Mesenchymal stem cell (in vitro differentiated cells and primary cell): ENCODE measurements at places on chromosomes 7 and 10.

DNA sequence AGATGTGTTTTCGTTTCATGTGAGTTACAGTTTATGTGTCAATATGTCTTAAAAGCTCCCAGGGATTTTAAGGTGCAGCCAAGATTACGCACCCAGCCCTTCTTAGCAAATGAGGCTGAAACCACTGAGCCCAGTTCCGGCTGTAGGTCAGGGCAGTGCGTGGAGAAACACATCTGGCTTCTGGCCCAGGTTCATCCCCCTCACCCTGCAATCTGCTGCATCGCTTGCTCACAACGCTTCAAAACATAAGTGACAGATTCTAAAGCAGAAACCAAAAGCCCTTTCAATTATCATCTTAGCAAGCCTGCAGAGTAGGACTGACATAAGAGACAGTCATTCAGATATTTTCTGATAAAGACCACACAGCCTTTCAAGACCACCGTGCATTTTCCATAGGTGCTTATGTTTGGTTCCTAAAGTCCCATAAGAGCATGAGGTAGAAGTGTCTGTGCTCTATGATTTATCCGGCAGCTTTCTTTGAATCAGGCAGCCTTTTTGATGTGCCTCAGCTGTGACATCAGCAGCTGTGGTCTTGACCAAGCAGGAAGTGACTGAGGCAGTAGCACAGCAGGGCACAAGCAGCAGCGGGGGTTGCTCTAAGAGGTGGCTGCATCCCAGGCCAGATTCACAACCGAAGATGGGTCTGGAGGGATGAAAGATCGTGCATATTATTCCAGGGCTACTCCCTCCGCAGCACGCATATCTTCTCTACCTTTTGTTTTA lies 72.1 kb upstream of the LYZL2 start:
- DNase-seq, result peak; percentile 62

DNA sequence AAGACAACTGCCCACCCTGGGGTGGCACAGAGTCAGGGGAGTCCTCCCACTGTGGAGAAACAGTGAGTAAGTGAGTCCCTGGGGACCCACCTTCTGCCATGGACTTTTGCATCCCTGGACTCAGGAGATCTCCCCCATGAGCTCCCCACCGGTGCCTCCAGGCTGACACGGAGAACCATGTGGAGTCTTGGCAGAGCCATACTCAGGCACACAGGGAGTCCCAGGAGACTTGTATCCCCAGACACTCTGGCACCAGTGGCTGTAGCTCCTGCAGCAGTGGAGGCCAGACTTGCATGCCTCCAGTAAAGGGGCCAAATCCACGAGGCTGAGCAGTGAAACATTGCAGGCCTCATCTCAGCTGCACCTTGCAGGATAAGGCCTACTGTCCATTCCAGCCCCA lies 791.4 kb downstream of the PCDH15 start:
- DNase-seq, result no peak

DNA sequence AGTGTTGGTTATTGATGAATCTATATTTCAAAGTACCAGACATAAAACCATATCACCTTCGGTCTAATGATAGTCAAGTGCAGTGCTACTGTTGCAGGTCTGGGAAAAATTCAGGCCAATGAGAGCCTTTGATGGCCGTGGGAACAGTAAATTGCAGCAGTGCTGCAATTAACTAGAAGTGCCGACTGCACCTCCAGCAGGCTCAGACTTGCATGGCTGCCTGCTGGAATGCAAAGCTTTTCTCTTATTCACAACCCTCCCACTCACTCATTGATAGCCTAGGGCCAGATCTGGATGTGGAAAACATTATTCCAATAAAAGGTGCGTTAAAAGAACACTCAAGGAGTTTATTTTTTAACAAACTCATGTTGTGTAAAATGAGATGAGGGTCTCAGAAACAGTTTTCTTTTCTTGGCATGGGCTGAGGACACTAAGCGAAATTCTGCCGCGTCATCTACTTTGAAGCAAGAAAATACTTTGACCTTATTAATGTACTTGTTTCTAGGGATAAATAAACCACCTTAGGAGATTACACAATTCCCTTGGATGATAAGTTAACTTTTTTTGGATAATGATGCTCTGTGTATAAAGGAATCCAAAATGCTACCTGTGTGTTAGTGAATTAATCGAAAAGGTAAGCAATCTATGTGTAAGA lies 17.1 kb downstream of the PLXDC2 start:
- DNase-seq, result no peak

GRCh38 chr7:108584211-108584610 lies 14.5 kb downstream of the DNAJB9 start:
- no peak for DNase-seq

DNA sequence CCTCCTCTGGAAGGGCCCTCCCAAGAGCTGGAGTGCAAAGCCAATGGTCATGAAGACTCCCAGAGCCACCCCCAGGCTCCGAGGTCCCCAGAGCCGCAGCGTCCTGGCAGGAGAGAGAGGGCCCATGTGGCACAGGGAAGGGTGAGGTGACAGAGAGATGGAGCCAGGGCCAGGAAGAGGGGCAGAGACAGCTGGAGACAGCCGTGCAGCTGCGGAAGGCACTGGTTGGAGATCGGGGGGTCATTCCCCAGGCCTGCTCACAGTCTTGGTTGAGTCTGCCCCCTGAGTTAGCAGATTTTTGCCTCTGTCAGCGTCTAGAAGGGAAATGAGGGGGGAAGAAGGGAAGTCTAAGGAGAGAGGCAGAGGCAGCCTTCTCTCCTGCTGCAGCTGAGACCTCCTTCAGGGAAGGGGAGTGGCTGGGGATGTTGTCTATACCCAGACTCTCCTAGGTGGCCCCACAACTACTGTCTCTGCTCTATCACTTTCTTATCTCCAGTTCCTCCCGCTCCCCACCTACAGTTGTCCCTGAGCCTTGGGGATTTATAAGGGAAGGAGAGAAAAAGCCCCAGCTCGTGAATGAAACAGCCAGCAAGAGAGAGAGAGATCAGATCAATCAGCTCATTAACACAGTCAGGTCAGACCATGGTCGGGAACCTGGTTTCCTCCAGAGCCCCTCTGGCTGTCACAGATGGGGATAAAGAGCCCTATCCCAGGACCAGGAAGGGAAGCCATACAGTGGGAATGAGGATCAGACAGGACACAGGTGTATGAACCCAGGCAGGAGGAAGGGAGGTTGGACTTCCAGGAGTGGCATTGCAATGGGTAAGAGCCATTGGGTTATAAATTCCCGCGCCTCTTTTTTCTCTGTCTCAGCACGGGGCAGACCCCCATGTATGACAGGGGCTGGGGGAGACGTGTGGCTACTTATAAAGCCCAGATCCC lies 1.2 kb downstream of the GAL3ST4 start:
- DNase-seq, result no peak

DNA sequence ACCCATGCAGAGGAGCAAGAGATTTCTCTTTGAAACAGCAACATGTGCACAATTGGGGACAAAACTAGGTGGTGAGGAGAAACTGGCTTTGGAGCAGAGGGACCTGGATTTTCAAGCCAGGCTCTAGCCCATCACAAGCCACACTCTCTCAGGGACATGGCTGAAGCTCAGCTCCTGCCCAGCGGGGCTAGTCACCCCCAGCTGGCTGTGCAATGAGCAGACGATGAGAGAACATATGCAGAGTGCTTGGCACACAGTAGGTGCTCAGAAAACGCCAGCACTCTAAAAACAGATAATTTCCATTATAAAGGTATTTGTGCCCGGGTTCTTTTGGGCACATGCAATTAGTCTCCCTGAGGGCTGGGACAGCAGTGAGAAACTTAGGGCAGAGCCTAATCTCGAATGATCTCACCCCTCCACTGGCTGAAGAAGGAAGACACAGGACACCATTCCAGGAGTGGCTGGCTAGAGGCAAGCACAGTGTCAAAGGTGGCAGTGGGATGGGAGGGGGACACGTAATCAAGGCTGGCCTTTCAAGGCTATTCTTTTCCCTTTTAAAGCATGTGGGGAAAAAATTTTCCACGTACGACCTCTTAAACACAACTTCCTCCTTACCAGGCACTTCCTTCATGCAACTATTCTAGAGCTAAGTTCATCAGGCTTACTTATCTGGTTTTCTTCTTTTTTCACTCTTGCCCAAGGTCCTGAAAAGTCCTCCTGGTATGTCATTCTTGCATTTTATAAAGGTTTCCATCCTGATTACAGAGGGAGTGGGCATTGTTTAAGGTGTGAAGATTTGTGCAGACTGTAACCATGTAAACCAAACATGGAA lies 15.1 kb downstream of the FAM53B start:
- peak; percentile 10 for DNase-seq

DNA sequence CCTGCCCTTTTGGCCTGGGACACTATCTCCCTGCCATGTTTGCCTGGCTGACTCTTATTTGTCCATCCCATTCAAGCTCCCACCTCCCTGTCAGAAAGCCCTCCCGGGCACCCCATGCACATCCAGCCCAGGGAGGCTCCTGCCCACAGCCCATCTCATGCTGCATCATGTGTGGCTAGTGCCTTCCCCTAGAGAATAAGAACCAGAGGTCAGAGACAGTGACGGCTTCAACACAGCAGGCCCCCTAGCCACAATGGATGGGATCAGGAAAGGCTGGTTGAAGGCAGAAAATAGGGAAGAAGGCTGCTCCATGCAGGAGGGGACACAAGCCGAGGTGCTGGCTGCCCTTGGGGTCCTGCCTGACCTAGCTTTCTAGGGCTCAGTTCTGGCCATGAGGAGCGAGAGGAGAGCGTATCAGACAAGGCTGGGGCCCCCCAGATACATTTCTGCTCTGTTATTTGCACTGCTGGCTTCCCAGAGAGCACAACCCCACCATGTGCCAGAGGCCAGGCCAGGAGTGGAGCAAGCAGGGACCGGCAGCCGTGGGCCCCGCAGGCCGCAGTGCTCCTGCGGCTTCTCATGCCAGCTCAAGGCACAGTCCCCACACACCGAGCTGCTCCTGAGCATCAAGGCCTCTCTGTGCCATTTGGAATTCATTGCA lies 161.1 kb upstream of the ZMIZ1 start:
- no peak for DNase-seq

DNA sequence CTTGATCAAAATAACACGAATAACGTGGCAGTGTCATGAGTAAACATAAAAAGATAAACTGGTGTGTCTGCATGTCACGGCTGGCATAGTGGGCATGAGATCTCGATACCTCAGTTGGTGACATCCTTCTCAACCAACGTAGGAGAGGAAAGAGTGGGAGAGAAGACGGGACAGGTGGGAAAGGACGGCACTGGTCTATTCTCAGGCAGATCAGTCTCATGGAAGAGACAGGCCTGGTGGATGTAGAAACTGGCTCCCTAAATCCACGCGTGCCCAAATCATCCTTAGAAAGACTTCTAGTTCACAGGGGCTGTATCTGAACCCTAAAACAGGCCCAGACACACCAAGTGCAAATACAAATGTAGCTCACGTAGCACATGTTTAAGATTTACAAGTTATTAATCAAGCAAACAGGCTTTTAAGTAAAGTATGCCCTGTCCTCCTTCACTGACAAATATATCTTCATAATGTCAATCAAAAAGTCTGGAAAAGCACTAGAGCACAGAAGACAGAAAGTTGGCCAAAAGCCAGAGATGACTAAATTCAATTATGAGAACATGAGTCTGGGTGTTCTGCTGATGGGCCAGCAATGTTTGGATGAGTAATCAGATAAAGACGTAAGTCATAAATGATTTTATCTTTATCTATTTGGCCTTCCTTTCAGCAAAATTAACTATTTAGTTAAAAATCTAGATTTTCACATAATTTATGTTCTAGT lies 56.3 kb downstream of the SFMBT2 start:
- peak; percentile 70 for DNase-seq

DNA sequence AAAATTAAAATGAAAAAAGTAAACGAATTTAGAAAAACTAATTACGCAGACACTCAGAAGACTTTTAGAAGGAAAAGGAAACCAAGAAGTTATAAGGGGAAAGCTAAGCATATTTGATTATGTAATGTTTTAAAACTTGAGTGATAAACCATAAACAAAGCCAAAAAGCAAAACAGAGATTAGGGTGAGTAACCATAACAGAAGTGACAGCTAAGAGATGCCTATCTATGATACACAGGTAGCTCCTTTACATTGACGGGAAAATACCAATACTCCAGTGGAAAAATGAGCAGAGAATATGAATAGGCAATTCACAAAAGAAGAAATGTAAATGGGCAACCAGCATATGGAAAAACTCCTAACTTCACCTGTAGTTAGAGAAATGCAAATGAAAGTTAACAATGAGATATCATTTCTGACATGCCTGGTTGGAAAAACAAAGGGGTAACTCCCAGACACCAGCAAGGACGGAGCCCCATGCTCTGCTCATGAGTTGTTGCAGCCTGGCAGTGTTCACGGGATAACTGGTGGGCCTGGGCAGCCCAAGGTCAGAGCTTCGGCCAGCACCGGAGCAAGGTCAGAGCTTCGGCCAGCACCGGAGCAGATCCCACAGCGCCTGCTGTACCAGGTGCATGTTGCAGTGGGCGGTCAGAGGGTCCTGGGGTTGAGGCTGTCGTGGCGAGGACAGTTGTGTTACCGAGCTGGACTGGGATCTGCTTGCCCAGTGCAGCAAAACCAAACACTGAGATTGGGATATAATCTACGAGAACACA lies 58.9 kb downstream of the ALOX5 start:
- no peak for DNase-seq

- DNase-seq, result no peak
Observed at GRCh38 chr10:96038476-96039387, 4.7 kb upstream of the CCNJ start.

- no peak for DNase-seq
Observed at GRCh38 chr10:82038587-82038986, 163.6 kb downstream of the NRG3 start.

GRCh38 chr7:105497016-105497415 lies 25.1 kb downstream of the PUS7 start:
- no peak for DNase-seq

DNA sequence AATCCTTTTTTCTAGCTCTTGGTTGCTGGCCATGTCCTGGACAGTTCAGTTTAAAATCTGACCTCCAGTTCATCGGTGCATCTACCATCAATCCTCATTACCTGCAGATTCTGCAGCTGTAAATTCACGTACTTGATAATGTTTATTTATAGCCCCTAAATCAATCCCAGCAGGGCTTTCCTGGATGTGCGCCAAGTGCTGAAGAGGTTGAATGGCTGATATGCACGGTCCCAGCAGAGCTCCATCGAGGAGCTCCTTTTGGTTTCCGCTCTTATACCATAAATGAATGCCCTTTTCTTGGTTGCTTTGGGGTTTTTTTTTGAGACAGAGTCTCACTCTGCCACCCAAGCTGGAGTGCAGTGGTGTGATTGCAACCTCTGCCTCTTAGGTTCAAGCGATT lies 91.2 kb upstream of the CCZ1B start:
- DNase-seq, result no peak

- no peak for DNase-seq
Observed at GRCh38 chr7:111927353-111928019, 278.7 kb downstream of the DOCK4 start.

DNA sequence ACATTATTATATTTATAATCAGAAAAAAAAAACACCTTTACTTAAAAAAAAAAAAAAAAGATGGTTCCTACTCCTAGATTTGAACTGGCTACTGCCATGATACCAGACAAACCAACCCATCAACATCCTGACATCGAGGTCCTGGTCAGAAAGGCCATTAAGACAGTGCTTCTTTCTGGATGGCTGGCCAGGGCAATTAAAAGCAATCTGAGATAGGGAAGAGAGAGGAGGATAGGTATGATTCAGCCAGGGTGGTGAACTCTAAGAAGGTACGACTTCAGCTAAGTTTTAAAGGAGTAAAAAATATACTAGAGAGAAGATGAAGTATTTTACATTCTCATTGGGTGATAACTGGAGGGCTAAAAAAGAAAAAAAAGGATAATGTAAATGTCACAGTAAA lies 139.0 kb downstream of the DOCK4 start:
- no peak for DNase-seq
